ENCODE measurements at places on chromosomes 5 and 9. TPM values are rescaled to one million over a fixed set of nuclear protein-coding genes. Genes with fewer than 3 reads are reported as not detected.

Gene STPG3
- total RNA-seq, result not detected

Gene PRSS3
- not detected for total RNA-seq

Gene CDH18
- total RNA-seq, result not detected

Gene GMCL2
- total RNA-seq, result not detected

Gene TLX3
- total RNA-seq, result not detected

All from chondrocyte (in vitro differentiated cells).